ENCODE measurements at places on chromosomes 6 and 20. TPM values are rescaled to one million over a fixed set of nuclear protein-coding genes. Genes with fewer than 3 reads are reported as not detected.
A peak's percentile ranks its signal among the peaks of the same experiment; 100 is the strongest.

Gene MYB
- 0.78 TPM for total RNA-seq

DNA sequence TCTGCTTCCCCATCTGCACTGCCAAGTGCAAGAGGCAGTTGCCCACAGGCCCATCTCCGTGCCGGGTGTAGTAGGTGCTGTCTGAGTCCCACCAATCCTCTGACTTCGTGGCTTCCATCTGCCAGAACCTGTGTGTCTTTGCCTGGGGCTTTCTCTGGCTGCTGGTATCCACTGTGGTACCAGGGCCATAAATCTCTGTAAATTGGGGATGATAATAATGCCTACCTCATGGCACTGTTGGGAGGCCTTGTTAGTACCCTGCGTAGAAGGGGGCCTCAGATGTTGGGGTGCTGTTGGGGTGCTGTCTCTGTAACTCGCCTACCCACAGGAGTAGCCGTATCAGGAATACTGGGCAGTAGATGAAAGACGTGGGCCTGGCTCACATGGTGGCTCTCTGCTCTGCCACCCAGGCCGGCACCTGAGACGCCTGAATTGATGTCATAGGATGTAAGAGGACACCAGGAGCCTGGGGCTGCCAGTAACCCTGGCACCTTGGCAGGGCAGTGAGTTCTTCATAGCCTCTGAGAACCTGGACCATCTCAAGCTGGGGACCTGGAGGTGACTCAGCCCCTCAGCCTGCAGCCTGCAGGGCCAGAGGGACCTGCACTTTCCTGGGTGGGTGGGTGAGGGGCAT, 94.1 kb upstream of the RNF24 start:
- DNase-seq: no peak

- no peak for DNase-seq
These were observed 16.7 kb upstream of the SMLR1 start for GRCh38 chr6:130810307-130811030.

DNA sequence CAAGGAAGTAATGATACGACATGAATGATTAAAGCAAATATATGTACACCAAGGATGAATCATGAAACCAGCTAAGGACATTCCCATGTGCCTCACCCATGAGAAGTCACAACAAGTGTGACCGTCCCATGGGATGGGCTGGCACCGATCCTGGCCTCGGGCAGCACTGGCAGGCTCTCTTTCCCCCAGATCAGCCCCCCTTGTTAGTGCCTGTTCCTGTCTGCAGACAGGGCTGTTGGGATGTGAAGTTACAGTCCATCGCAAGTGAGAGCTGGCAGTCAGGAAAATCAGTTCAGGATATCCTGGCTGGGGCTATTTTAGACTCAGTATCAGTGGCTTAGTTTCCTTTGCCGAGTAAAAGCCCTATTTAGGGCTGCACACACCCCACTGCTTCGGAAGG, 129.2 kb upstream of the SNX9 start:
- DNase-seq: no peak

- DNase-seq: no peak
These were observed 37.8 kb downstream of the SYNJ2 start for GRCh38 chr6:158019416-158019815.

DNA sequence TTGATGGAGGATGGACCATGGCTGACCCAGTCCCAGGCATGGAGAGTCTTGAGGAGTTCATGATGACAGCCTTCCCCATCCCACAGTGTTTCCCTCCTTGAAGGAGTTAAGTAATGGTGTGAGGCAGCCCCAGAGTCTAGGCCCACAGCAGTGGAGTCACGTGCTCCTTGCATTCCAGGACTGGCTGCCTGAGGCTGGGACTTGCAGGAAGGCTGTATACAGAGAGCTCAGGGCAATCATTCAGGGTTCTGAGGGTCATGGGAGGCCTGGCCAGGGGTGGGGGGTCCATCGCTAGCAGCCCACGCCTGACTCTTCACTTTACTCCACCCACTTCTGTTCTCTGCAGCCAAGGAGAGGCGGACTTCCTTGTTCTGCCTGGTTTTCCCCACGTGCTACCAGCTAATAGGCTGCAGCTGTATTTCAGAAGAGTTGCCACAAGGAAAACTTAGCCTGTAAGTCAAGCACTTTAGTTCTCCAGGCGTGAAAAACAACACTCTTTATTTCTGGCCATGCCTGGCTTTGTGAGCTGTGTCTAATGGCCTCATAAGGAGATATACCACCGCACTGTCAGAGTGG, 272.5 kb downstream of the DHX35 start:
- DNase-seq: no peak

DNA sequence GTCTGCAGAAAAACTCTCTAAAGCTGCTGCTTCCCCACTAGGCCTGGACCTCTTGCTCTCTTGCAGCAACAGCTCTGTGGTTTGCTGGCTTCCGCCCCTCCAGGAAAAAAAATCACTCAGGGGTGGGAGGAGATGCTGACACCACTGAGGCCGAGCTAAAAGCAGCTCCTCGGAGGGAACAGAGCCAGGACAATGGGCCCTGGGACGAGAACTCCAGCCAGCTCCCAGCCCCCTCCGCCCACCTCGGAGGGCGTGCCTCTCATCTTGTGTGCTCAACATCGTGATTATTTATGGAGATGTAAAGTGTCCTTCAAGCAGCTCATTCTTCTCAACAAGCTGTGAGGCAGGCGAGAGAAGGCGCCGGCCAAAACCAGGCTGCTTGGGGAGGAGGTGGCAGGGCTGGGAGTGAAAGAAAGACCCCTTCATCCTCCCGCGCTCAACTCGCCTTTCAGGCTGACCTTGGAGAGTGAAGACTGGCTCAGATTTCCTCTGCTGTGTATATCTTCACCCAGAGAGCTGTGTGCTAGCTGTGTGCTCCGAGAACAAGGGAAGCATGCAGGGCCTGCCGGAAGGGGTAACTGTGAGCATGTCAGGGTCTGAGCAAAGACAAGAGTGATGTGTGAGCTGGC, 53.5 kb upstream of the LRFN2 start:
- DNase-seq: peak; percentile 19
